ENCODE measurements at places on chromosomes 11 and 22.

- DNase-seq, result no peak
These were observed 148.8 kb downstream of the DBX1 start for GRCh38 chr11:20011307-20011951.

- no peak for DNase-seq
These were observed 268.1 kb downstream of the BUD13 start for GRCh38 chr11:116504541-116505297.

- DNase-seq, result no peak
These were observed 105.1 kb upstream of the B3GAT1 start for GRCh38 chr11:134517115-134517514.

DNA sequence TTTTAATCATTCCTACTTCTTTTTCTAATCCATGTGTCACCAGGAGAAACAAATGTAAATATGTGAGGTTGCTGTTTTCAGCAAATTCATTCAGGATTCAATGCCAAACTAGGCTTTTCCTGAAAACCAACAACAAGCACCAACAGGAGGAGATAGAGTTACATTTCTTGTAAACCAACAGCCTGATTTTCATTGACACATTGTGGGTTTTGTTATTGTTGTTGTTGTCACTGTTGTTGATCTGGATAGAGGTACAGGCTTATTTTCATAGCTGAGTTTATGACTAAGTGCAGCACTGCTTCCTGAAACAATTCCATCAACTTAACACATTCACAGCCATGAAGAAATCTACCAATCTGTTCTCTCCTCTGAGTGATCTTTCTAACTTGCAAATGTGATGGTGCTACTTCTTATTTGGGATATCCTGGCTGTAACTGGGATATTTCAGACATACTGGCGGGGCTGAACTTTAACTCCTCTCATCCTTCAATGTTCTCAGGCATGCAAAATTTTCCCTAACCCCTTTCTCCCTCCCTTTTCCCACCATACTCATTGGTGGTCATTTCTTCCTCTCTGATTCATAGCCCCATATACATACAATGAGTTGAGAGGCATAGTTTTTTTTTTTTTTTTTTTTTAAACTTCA lies 65.5 kb downstream of the ME3 start:
- no peak for DNase-seq

GRCh38 chr11:94185416-94186084 lies 56.9 kb downstream of the PANX1 start:
- no peak for DNase-seq

GRCh38 chr11:84857746-84858145 lies 769.4 kb downstream of the DLG2 start:
- DNase-seq, result no peak

Measured in NCI-H1048 (cell line).